ENCODE measurements at places on chromosomes 3 and 15.

DNA sequence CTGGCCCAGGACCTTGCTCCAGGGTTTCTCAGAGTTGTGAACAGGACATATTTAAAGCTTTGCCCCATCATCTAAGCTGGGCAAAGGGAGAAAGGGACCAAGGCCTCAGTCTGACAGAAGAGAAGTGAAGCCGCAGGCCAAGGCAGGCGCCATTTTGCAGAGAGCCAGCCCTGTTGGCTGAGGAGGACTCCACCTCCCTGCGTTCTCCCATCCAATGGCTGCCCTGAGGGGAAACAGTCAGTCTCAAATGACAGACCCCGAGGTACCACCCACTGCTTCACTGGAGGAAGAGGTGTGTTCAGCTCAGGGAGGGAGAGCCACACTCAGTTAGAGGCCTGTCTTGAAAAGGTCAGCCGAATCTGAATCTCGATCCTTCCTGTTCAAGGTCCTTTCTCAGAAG lies 86.1 kb downstream of the ADAMTS17 start:
- no peak for DNase-seq

DNA sequence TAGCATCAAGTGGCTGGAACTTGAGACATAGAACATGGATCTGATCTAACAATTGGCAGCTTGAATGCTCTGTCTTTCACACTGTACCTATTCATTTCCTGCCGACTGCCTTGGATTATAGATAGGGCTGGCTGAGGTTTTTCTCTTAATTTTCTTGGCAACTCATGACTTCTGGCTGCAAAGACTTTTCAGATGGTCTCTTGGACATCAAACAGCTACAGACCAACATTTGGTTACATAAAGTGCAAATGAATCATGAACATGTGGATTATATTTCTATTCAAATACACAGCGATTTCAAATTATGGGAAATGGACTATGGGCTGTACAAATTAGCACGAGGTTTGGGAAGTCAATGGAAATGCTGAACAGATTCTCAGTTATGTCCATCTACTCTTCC lies 26.2 kb upstream of the IL16 start:
- peak; percentile 63 for DNase-seq

DNA sequence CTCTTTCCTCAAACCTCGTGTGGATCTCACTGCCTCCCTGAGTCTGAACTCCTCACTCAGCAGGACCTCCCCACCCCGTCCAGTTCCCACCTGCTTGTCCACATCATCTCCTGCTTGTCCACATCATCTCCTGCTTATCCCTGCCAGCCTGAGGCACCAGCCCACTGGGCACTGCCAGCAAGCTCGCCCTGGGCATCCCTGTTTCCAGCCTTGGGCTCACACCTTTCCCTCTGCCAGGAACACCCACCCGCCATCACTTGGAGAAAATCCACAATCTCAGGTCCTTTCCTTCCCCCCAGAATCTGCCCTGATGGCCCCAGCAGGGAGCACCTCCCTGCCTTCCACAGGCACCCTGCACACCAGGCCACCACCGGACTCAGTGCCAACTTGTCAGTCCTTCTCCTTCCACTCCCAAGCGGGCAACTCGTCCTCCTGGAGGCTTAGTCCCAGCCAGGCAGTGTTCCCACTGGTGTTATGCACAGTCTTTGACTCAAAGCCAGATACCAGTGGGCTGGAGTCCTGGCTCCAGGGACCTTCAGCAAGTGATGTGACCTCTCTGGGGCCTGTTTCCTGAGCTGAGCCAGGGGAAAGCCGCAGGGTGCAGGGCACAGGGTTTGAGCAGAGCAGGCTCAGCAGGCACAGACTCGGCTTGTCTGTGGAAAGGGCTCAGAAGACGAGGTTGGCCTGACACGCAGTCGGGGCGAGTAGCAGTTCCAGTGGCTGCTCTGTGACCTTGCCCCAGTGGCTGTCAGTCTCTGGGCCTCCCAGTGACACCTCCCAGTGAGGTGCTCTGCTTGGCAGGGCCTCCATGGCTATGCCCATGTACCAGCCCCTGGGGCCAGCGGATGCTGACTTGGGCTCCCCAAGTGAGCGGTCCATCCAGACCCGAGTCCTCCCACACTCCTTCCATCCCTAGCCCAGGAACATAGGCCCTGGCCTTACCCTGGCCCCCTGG lies 9.5 kb upstream of the MESP2 start:
- no peak for DNase-seq

GRCh38 chr3:46946416-46946815 lies 30.1 kb downstream of the CCDC12 start:
- DNase-seq = no peak

DNA sequence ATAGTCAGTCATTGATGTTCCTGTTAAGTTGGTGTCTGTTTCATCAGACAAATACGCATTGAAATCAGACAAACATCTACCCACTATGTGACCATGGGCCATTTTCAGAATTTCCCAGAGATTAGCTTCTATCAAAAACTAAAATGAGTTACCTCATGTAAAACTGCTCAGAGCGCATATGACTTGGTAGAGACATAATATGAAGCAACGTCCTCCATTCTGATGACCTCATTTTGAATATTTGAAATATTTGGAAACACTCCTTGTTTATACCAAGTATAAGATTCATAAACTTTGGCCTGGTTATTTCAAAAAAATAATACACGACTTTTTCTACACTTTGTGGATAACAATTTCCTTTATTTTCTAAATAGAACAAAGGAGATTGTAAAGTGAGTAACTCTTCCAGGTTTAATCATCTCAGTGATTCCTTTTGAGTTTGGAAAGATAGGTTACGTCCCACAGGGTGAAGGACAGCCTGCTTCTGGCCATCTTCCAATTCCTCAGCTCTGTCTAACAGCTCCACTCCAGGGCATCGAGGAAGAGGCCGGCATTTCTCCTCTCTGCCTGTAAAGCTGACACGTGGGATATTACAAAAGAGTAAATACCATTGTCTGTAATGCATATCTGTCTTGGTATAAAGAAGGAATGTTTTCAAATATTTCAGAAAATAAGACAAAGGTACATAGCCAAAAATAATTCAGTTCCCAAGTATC lies 122.6 kb downstream of the CADM2 start:
- no peak for DNase-seq

- no peak for DNase-seq
Observed at GRCh38 chr3:95280711-95281352, 1218.0 kb downstream of the NSUN3 start.

GRCh38 chr15:91821458-91821857 lies 32.0 kb upstream of the SLCO3A1 start:
- no peak for DNase-seq

GRCh38 chr3:186330772-186331460 lies 31.1 kb downstream of the DGKG start:
- no peak for DNase-seq

GRCh38 chr15:45307230-45307924 lies 55.3 kb downstream of the SLC28A2 start:
- DNase-seq = peak; percentile 60

DNA sequence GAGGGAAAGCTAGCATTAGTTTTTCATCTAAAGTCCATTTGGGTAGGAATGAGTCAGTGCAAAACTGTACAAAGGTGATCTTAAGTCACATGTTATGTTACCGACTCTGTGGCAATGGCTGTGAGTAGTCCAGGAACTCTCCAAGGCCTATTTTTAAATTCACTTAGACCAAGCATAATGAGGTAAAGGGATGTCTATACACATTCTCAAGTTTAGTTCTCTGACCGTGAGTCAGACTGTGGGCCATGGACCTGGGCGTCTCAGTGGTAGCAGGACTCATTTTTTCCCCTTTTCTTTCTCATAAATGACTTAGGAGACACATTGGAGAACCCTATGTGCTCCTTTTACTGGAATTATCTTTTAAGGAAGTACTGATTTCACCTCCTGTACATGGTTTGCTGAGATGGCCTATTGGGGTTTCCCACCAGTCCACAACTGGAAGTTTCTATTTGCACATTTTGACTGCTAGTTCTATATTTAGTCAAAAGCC lies 488.7 kb upstream of the TPRG1 start:
- DNase-seq = peak; percentile 85

DNA sequence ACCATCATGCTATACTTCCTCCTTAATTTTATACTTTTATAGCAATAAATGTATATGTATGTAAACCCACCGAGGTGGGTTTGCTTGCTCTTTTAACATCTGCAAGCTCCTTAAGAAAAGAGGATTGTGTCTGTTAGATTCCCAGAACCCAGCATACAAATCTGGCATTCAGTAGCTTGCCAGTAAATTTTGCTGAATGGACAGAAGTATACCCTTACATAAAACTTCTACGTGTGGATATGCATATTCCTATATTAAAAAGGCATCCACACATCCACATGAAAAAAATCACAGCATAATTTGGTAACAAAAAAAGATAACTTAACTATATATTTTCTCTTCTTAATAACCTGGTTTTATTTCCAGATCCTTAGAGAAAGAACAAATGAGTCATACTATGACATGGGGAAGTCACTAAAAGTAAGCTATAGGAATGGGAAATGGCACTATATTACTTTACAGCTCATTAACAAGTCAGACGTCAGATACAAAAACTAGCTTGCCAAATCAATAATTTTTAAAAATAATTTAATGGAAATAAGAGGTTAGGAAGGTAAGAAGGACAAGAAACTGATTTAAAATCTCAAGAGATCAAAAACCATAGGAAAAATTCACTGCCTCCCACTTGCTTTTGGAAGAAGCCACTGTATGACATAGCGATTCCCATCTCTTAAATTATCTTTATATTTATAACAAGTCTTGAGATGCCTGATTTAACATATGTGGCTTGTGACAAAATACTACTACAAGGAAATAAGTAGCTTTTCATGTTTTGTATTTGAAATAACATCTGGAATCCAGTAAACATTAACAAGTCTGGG lies 68.7 kb downstream of the SUMF1 start:
- no peak for DNase-seq

DNA sequence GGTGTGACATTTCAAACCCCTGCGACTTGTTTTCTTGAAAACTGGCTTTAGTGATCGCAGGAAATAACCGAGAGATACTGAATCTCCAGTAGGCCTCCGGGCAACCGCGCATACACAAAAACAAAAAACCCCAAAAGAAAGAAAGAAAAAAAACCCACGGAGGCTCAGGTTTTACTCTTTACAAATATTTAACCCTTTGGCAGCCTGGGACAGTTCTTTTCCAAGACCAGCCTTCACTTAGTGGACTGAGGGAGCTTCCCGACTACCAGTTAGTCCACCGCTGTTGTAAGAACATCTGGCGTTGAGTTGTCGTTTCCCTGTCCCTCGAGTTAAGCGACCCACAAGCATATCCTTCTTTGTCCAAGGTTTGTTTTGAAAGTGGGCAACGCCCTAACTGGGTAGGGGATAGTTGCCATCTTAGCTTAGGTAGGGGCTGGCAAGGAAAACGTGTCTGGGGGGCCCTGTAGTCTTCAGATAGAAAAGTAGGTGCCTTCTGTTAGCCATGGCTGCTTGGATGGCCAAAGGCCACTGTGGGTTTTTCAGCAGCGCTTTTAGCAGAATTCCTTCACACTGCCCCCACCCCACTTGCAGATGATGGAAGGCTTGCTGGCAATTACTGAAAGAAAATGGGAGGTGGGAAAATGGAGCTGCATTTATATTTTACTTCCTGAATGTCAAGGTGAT lies 6.9 kb downstream of the ISL2 start:
- DNase-seq = no peak

DNA sequence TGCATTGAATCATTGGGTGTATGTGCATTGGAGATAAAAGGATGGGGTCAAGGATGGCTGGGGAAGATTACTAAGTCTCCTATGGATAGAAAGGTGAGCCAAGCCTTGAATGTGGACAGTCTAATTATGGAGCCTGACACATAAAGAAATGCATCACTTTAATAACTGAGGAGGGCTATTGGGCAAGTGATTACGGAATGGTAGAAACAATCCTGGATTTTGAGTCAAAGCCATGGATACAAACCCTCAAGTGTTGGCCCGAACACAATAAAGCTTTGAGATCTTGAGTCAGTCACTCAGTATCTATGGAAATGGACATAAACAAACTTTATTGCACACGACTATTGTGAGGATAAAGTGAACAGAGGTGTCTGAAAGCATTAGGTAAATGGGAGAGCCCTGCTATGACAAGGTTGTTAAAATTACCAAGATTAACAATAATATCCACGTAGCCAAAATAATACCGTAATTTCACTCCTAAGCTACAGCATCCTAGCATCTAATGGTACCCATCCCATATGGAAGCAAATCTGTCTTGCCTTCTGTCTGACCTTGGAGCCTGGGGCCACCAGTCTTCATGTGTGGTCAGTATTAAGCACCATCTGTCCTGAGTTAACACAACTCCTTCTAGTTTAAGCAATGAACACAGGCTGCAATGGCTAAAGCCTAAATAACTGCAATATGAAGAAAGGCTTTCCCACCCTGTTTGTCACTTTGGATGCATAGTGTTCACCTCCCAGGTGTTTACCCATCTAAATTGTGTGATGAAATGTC lies 136.9 kb upstream of the PRICKLE2 start:
- peak; percentile 46 for DNase-seq

DNA sequence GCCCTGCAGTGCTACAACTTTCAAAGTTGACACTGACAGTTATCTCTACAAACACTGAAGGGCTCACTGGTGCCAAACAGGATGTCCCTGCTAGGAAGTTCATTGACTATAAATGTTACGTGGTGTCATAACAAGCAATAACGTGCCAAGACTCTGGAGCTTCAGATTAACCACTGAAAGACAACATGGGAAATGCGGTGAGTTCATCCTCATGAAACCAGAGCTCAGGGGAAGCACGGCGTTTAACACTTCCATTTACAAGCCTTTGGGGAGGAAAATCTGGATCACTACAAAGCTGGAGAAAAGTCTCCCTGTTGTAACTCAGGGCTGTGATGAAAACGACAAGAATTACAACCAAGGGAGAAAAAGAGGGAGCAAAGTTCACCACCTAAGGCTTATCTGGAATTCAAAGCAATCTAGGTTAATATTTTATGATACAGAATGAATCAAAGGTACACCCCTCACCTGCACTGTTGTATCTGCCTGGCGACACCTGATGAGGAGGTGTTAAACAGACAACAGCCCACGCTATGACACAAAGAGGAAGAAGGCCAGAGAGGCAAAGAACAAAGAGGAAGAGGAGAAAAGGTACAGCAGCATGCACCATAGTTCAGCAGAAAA lies 27.0 kb downstream of the SHQ1 start:
- peak; percentile 69 for DNase-seq

- DNase-seq = peak; percentile 57
Observed at GRCh38 chr3:119149484-119149883, 3.5 kb downstream of the TEX55 start.

DNA sequence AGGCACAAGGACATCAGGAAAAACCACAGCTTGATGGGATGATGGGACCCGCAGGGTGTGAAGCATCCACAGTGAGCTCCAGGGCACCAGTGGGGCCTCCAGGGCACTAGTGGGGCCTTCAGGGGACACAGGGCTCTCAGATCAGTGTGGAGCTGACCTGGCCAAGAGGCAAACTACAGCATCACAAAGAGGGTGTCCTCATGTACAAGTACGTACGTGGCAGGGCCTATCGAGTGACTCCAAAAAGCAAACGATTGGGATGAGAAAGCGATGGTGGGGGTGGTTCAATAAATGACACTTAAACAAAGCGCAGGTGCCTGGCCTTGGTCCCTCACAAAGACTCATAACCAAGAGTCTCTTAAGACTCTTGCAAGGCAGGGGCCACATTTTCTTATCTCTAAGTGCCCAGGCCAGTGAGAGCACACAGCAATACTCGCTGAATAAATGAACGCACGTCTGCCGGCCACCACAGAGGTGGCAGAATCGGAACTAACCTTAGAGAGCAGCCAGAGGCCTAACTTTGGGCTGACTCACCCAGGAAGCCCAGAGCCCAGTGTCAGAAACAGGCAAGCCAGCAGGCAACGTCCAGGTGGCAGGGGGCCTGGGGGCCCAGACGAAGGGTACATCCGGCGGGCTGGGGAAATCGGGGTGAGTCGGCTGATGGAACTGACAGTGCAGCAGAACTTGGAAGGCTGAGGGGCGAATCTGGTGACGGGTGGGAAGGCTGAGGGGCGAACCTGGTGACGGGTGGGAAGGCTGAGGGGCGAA lies 8.7 kb downstream of the PCSK6 start:
- DNase-seq = no peak
